ENCODE measurements at places on chromosomes 4 and X.

DNA sequence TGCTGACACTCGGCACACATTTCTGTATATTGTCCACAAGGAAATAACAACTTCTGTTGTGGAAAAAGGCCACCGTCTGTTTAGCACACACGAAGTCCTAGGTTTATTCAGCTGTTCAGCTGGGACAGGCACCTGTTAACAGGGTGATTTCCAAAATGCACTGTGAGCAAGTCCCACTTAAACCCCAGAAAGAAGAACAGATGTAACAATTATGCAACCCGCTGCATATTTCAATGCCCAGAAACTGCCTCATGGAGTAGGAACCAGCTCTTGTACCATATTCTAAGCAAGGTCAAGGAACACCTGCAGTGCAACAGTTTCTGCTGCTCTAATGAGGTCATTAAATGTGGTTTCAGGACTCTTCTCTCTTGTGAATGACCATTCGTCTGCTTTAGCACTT lies 77.1 kb downstream of the GEMIN8 start:
- no peak for DNase-seq

- DNase-seq: no peak
Measured at GRCh38 chr4:25635501-25635900, 20.1 kb upstream of the SLC34A2 start.

DNA sequence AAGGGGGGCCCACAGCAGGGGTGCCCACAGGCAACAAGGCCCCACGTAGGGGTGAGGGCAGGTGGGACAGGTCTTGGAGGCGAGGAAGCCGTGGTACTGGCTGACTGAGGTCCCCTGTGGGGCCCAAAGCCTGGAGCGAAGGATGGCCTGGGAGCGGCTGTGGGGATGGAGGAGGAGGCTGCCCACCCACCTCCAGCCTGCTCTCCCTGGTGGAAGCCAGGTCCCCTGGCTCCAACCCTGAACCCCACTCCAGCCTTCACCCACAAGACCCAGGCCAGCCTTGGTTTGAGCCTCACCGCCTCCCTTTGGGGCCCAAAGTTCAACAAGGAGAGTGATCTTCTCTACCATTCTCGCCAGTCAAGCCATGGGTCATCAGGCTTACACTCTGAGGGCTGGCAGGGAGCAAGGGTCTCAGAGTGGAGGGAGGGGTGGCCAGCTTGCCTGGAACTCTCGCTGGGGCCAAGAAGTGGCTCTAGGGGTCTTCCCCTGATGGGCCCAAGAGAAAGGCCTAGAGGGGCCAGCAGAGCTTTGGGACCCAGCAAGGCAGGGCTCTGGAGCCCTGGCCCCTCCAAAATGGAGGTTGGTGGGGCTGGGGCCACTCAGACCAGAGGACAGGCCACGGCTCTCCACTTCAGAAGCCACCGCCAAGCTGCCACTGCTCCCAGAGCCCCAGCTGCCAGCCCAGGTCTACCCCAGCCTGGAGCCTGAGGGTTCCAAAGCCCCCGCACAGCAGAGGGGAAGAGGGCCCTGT lies 5.0 kb downstream of the PNCK start:
- no peak for DNase-seq

GRCh38 chr4:109385260-109385659 lies 48.4 kb upstream of the SEC24B start:
- no peak for DNase-seq

DNA sequence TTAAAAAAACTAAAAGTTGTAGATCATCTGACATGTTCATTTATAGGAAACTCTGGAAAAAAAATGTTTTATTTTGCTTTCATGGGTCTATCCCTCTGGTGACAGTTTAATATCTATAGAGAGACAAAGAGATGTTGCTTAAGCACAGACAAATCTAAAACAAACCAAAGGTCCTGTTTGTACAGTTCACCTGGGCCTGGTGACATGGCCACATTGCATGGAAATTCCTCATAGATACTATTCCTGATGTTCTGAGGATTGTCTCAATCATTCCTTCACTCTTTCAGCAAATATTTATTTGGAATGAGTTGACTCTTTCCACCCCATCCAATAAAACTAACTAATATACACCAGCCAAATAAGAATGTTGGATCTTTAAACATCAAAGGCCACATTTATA lies 259.1 kb upstream of the NOCT start:
- DNase-seq: no peak
